ENCODE measurements at places on chromosomes 13 and 19. TPM values are rescaled to one million over a fixed set of nuclear protein-coding genes. Genes with fewer than 3 reads are reported as not detected.

The PGLYRP1 gene
- not detected for total RNA-seq

DNA sequence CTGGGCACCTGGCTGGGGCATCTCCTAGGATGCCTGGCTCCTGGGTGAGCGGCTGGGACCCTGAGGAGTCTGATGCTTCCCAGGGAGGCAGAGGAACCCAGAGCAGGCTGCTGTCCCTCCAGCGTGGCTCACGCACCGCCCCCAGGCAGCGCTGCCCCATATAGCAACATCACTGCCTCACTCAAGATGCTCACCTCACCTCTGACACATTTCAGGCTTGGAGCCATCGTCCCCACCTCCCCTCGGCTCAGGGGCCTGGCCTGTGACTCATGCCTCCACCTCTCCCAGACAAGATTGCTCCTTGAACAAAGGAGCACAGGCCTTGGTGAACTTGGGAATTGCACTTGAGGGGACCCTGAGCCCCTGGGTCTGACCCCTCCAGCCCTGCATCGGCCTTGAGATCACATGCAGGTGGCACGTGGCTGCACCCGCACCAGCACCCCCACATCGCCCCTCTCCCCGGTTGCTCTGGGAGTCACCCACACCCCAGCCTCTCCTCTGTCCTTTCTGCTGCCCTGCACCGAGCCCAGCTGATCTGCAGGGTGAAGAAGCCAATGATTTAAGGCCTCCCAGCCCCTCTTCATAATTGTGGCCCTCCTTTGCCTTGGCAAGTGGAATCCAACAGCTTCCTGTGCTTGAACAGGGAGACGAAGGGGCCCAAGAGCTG is 11.2 kb downstream of the CEBPA start:
- DNase-seq: peak; percentile 16

DNA sequence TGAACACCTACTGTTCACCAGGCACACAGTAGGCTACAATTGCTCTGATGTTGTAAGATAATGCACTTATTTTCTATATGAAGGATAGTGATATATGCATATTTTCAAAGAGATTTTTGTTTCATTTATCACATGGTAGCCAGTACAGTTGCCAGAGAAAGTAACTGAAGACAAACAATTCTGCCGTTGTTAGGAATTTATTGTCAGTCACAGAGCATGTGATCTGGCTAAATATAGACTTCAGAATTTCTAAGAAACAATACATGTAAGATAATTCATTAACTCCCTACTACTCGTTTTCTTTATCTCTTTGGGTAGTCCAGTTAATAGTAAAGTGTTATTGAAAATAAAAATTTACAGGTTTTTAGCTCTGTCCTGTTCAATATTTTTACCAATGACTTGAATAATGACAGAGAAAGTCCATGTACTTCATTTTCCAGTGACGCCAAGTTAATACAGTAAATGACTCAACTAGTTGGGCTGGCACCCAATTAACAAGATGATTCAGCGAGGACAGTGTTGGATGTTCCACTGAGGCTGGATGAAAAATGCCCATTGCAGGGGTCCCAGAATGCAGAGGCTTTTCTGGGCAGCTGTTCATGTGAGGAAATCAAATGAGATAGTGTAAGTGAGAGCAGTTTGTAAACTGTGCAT is 35.6 kb downstream of the GJA3 start:
- DNase-seq: peak; percentile 57

DNA sequence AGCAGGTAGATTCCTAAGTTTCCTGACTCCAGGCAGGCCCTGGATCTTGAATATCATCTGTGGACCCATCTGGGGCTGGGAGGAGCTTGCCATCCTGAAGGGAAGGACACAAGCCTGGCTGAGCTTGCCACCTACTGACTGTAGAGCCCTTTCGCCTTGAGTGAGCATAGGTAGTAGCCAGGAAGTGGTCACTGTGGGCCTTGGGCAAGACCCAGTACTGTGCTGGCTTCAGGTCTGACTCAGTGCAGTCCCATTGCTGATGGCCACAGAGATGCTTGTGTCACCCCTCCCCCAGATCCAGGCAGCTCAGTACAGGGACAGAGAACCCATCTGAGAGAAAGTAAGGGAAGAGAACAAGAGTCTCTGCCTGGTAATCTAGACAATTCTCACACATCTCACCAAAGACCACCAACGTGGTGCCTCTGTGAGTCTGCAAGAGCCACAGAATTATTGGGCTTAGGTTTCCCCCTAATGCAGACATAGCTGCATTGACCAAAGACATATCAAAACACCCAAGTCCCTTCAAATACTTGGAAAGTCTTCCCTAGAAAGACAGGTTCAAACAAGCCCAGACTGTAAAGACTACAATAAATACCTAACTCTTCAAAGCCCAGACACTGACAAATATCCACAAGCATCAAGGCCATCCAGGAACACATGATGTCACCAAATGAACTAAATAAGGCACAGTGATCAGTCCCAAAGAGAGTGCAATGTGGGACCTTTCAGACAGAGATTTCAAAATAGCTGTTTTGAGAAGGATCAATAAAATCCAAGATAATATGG is 108.2 kb upstream of the WASF3 start:
- peak; percentile 66 for DNase-seq

The WDR87 gene
- total RNA-seq: not detected

GRCh38 chr19:7869910-7870511 is 4.2 kb downstream of the PRR36 start:
- peak; percentile 58 for DNase-seq

The PRR19 gene
- total RNA-seq: 2.9 TPM

The COMP gene
- 1.1 TPM for total RNA-seq

The NMRK2 gene
- not detected for total RNA-seq

The NTN5 gene
- total RNA-seq: not detected

The PDE4C gene
- 0.10 TPM for total RNA-seq

GRCh38 chr13:113796211-113796963 is 37.4 kb downstream of the TMEM255B start:
- DNase-seq: no peak

The FBN3 gene
- total RNA-seq: not detected

- DNase-seq: no peak
Observed at GRCh38 chr19:792306-792885, 4.9 kb upstream of the PTBP1 start.

- DNase-seq: no peak
Observed at GRCh38 chr13:28794396-28794795, 25.7 kb upstream of the MTUS2 start.

DNA sequence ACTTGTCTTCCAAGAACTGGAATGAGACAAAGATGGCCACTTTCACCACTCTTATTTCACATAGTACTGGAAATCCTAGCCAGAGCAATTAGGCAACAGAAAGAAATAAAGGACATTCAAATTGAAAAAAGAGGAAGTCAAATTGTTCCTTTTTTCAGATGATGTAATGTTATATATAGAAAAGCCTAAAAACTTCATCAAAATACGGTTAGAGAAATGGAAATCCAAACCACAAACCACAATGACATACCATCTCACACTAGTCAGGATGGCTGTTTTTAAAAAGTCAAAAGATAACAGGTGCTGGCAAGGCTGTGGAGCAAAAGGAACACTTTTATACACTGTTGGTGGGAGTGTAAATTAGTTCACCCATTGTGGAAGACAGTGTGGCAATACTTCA is 113.3 kb upstream of the SPRY2 start:
- DNase-seq: no peak

DNA sequence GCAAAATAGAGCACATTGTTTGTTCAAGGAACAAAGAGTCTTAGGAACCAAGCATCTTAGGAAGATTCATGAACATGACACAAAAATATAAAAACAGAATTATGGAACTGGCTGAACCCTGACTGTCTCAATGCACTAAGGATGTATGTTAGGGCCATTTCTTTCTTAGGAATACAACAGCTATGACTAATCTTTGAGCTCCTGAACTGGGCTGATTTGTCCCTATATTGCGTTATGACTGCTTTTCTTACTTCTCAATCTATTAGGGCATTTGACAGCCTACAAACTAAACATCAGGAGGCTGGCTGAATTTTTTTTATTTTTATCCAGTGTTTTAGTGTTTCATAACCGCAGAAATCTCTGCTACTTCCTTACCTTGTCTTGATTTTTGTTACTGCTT is 211.2 kb downstream of the OXGR1 start:
- no peak for DNase-seq

The POLR1D gene
- total RNA-seq: 85.1 TPM

The LIM2 gene
- not detected for total RNA-seq

The CYTH2 gene
- total RNA-seq: 74.3 TPM

DNA sequence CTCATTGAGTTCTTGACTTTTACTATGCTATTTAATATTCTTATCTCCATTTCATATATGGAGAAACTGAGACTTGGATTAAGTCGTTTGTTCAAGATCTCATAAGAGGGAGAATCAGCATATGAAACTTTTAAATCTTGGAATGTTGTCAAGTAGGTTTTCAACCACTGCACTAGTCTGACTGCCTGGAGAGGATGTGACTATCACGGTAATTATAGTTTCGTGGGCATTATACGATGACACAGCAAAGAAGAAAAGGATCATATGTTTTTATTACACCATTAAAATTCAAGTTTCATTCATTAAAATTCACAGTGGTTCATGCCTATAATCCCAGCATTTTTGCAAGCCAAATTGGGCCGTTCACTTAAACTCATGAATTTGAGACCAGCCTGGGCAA is 555.2 kb downstream of the SLITRK1 start:
- no peak for DNase-seq

- DNase-seq: peak; percentile 28
Observed at GRCh38 chr19:35265126-35265899, 3.4 kb upstream of the USF2 start.

DNA sequence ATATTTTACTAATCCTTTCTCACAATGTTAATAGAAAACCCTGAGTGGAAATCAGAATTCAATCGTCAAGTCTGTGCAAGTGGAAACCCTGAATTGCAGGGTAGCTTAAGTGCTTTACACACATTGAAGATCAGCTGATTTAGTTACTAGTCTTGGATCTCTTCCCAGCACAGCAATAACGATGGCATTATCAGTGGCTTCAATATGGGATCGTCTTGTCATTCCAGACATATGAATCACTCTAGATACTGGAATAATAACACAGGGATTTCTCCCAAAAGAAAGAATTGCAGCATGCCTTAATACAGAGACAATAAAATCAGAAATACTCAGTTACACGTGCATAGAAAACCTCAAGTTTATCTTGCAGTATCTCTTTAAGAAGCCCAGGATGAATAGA is 12.6 kb upstream of the METTL21C start:
- peak; percentile 88 for DNase-seq

DNA sequence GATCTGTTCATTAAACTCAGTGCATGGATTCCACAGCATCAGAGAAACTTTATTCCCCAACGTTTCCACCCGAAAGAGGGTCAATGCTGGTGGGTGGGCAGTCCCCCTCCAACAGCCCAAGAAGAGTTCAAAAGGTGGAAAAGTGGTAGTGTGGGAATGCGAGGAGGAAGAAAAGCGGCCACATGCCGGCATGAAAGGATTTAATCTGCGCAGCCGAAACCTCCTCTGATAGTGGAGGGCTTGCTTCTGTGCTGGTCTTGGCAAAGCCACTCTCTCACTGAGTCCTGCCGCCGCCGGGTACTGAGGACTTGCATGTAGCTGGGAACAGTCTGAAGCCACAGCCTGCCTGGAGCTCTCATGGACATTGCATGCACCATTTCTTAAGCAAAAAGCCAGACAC is 136.2 kb upstream of the ZNF536 start:
- no peak for DNase-seq

DNA sequence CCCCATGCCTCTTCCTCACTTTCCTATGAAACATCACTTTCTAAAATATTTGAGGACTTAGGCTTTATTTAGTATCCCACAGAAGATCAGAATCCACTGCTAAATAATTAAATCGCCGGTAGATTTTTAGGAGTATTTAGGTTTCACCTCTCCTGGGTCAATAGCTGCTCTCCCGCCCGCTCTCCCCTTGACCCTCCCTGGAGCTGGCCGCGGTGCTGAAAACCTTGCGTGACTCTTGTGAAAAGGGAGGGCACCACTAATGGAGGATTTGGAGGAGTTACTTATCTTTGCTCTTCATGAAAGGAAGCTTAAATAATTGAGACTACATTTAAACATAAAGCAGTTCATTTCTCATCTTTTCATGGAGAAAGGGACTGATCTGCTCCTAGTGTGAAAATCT is 14.1 kb downstream of the POU4F1 start:
- peak; percentile 16 for DNase-seq
